Right lobe of liver (tissue), 6 donors: ENCODE measurements at places on chromosomes 3 and 15.

GRCh38 chr15:63822580-63822979 is 11.2 kb downstream of the HERC1 start:
- DNase-seq, result no peak

DNA sequence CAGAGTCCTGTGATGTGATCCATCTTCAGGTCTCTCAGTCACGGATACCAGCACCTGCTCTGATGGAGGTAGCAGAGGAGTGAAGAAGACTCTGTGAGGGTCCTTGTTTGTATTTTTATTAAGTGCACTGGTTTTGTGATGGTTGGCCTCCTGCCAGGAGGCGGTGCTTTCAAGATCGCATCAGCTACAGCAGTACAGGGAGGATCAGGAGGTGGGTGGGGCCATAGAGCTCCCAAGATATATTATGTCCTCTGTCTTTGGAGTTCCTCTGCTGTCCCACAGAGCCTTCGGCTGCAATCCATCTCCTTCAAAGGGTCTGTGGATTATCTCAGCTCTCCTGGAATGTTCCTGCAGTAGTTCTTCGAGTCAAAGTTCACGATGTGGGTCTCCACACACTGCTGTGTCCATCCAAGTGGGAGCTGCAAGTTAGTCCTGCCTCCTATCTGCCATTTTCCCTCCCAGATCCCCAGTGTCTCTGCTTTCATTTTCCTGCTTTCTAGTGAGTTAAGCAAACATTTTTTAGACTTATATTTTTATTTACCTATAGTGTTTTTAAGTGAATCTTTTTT is 54.7 kb downstream of the TM2D3 start:
- DNase-seq, result no peak

DNA sequence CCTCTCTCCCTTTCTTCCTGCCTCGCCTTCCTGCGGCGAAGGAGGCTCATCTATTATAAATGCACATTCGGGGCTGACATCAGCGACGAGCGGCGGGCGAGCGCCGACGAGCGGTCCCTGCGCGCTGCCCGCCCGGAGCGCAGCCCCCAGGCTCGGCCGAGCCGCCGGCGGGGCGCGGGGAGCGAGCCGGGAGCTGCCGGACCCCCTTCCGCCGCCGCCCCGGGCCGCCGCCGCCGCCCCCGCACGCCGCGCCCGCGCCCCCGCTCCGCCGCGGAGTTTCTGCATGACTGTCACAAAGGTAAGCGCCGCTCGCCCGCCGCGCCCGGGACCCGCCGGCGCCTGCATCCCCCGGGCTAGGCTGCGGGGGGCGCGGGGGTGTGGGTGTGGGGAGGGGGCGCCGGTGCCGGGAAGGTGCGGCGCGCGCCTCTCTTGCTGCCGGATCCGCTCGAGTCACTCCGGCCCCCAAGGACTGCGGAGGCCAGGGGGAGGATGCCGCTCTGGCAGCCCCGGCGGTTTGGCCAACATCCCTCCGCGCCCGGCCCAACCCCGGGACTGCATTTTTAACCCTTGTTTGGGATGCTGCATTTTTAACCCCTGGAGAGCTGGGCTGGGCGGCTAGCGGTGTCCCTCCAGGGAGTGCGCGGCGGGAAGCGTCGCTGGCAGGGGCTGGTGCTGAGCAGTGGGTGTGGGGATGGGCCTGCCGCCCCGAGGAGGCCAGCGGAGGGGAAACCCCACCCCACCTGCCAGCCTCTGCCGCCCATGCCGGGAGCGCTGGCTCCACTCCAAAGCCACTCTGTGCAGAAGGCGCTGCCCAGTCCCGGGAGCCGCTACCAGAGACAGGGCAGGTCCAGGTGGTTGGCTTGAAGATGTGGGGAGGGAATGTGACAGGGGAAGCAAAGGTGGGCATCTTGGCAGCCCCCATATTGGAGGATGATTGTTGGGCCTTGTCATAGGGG is at the start of gene CORO2B:
Gene CORO2B (plus strand): TSS at position 14 of the 956 bp plus-strand sequence. CDS start 270 bp downstream, at position 284.
- DNase-seq, result no peak

- DNase-seq, result no peak
These were observed 24.5 kb upstream of the NEDD4 start for GRCh38 chr15:56017920-56018319.

GRCh38 chr3:4897765-4898453 is 81.3 kb upstream of the BHLHE40 start:
- DNase-seq, result no peak

DNA sequence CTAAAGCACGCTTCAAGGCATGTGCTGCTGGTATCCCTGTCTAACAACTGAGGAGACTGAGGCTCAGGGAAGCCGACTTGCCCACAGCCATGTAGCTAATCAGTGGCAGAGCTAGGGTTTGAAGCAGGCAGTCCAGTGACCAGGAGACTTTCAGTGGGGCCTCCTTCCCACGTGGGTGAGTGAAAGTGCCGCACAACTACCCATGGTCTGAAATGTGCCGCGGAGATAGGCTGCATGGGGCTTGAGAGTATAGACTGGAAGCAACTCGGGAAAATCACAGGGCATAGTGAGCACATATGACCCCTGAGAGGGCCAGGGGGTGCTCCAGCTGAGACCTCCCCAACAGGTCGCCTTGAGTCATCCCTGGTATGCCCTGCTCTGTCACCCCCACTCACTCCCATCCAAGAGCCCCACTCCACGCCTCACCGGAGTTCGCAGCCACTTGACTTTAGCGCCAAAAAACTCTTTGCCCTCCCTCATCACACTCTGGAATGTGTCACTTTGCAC is 19.1 kb downstream of the FAM174B start:
- no peak for DNase-seq

DNA sequence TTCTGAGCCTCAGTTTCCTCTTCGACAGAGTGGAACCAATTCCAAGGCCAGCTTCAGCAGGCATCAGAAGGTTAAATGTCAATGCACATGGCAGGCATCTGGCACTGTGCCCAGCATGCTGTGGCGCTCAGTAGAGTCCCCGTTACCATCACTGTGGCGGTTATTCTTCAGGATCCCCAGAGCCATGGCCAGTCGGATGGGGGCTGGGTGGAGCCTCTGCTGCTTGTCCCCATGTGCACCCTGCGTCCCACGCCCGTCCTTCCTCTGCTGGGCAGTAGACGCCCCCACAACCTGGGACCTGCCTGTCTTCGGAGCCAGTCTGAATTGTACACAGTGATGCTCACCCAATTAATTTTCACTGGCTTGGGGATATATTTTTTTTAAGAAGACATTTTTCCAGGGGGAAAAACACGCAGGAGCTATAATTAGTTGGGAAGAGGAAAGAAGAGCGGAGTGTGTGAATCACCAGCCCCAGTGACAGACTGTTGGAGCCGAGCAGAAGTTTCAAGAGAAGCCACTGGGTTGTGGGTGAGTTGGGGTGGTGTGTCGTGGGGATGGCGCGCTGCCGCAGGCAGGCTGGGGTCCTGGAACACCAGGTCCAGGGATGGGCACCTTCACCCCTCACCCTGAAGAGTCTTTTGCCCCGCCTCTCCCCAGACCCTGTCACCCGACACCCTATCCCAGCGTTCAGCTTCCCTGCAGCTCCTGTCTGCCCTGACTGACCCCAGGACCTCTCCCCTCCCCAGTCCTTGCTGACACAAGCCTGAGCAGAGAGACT is 26.8 kb upstream of the RPL29 start:
- DNase-seq, result no peak

- DNase-seq, result no peak
These were observed 39.2 kb downstream of the CCK start for GRCh38 chr3:42226470-42227425.

DNA sequence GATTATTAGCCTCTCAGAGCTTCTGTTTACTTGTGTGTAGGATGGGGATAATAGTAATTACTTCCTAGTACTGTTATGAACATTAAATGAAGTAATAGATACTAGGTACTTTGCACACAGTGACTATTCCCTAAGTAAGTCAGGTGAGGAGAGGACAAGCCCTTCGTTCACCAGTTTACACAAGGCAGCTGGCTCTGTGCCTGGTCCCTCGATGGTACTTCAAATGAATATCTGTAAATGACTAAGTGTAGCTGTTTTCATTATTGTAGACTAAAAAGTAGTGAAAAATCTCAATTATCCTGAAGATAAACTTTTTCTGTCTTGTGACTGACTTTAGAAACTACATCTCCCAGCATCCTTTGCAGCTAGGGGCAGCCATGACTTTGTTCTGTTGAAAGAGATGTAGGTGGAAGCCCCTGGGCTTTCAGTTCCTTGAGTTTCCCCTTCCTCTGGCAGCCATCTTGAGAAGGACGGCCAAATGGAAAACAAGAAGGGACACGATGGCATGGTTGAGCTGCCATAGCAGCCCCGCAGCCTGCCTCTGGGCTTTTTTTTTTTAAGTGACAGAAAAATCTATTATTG is 11.7 kb upstream of the WNT7A start:
- no peak for DNase-seq

DNA sequence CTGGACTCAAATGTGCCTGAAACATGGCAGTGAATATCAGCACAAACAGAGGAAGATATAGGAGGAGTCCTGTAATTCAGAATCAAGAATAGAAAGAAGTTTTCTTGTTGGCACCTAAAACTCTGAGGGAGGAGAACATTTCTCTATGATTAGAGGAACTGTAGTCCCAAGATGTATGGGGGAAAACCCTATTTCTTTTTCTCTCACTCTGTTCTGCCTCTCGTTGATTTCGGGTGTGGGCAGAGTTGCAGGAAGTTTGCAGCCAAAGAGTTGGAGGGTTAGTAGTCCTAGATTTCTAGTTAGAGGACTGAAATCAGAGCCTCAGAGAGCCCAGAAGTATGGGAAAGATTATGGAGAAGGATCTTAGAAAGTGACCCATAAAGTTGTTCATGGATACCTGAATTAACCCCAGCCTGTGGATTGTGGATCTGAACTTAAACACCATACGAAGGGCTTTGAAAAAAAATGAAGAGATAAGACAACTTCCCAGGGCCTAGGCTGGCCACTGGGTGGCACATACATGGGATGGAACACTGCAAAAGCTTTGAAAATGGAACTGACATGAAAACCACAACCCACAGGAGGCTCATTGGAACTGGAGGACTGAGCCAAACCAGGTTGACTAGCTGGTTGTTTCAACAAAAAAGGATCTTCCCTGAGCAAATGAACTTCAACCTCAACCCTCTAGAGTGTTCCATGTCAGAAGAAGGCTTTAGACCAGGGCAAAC is 34.6 kb downstream of the FMN1 start:
- DNase-seq, result no peak

- DNase-seq, result no peak
These were observed 7.2 kb upstream of the LAMB2 start for GRCh38 chr3:49140080-49140479.

DNA sequence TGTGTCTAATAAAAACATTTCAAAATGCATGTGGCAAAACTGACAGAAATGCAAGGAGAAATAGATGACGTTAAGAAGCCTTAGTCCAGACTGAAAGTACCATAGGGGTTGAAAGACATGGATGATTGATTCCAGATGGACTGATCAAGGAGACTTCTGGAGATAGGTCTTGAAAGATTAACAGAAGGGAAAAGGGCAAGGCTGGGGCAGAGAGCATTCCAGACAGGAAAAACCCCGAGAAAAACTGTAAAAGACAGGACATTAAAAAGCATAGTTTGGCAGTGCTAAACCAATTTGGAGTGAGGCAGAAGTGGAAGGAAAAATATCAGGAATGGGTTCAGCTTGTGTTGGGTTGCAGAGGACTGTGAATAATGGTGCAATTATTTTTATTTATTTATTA is 375.2 kb upstream of the SGO1 start:
- no peak for DNase-seq

DNA sequence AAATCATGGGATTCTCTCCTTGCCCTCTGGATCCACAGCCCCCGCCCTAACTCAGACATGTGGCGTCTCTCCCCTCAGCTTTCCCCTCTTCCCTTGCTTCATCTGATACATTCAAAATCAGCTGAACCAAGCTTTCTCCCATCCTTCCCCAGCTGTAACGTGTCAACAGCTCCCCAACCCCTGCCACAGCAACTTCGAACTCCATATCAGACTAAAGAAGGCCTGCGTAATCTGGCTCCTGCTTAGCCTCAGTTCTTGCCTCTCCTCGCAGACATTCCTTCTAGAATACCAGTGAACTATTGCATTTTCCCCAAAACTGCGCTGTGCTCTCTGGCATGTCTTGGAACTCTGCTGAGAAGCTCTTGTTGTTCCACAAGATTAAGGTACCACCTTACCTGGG is 18.3 kb downstream of the B4GALT4 start:
- DNase-seq, result no peak

DNA sequence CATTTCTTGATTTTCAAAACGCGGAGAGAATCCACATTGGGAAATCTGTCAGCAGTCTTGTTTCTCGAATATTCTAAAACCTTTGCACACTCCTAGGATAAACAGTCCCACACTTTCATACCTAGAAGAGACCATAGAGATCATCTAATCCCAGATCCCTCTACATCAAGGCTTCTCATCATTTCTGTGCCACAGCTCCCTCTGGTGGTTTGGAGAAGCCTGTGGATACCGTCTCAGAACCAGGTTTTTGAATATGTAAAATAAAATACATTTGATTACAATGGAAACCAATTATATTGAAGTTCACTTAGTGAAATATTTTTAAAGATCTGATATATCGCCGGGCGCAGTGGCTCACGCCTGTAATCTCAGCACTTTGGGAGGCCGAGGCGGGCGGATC is 211.9 kb upstream of the GOLGA6L4 start:
- DNase-seq, result no peak

- no peak for DNase-seq
These were observed 171.0 kb downstream of the FNDC3B start for GRCh38 chr3:172210355-172210754.
